Stimulated activated CD4-positive, alpha-beta T cell treated with anti-CD3 and anti-CD28 coated beads, Interleukin-2, amount 100 ng/mL, for 48 hours (primary cell): ENCODE measurements at places on chromosomes 12 and 14.

- no peak for DNase-seq
These were observed 169.2 kb upstream of the MYL2 start for GRCh38 chr12:111089616-111090015.

DNA sequence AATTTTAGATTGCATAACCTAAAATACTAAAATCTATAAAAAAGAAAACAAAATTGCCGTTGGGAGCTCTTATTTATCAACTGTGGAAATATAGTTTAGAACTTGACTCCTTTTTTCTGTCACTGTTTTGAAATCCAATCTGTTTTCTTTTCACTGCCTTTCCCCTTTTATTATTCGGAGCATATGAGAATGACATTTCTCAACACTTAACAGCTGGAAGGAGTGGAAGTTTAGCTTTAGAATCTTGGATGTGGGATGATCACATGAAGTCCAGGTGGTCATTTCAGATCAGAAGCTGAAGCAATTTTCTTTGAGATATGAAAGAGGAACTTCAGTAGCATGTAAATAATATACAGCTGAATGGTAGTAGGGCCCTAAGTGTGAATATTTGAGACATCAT lies 16.7 kb downstream of the TRHDE start:
- DNase-seq, result no peak

DNA sequence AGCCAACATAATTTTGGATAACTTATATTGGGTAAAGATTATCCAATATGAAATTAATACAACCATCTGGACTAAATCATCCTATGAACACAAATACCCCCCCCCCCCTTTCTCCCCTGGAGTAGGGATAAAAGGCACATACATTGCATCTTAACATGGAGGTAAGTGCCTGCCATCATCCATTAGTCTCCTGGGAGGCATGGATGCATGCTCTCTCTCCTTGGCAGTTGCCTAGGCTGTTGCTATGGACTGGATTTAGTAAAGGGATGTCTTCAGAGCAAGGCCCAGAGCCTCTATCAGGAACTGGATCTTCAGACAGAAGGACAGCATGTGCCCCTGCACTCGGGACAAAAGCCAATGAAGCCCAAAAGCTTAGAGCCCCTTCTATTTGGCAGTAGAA lies 40.6 kb downstream of the SMOC1 start:
- DNase-seq, result no peak

GRCh38 chr14:69133206-69134125 lies 19.5 kb downstream of the DCAF5 start:
- DNase-seq, result no peak

GRCh38 chr14:85744573-85744972 lies 214.6 kb downstream of the FLRT2 start:
- DNase-seq, result no peak

DNA sequence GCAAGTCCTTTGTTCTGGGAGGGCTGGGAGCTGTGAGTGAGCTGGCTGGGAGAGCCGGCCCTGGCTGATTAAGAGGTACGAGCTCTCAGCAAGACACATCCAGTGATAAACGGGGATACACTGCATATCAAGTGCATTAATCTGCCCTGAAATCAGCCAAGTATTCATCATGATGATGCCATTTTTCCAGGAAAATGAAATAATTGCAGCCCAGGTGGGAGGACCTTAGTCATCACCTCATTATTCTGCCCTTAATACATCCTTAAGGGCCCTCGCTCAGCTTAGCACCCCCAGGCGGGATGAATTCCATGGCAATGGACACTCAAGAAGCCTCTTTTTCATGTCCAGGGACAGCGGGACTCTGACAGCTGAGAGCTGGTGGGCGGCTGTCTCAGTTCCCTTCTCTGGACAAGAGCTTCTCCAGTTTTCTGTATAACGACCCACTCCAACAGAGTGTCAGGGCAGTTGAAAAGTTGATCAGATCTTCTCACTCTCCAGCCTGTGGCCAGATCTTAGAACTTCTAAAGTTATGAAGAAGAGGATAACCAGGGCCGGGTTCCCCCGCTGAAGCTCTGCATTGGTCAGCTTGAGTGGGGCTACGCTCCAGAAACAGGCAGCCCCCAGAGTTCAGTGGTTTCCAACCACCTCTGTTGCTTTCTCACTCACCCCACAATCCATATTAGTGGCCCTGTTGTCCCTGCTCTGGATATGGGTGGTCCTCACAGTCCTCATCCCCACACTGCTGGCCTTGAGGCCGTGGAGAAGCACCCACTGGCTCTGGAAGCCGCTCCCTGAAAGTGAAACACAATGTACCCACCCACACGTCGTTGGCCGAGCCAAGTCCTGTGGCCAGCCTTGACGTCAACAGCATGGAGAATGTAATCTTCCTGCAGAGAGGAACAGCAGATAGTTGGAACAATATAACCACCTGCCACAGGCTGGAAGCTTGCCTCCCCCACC lies 306.2 kb upstream of the DIO3 start:
- DNase-seq, result no peak

- DNase-seq, result no peak
These were observed 56.2 kb downstream of the NTF3 start for GRCh38 chr12:5487948-5488625.

DNA sequence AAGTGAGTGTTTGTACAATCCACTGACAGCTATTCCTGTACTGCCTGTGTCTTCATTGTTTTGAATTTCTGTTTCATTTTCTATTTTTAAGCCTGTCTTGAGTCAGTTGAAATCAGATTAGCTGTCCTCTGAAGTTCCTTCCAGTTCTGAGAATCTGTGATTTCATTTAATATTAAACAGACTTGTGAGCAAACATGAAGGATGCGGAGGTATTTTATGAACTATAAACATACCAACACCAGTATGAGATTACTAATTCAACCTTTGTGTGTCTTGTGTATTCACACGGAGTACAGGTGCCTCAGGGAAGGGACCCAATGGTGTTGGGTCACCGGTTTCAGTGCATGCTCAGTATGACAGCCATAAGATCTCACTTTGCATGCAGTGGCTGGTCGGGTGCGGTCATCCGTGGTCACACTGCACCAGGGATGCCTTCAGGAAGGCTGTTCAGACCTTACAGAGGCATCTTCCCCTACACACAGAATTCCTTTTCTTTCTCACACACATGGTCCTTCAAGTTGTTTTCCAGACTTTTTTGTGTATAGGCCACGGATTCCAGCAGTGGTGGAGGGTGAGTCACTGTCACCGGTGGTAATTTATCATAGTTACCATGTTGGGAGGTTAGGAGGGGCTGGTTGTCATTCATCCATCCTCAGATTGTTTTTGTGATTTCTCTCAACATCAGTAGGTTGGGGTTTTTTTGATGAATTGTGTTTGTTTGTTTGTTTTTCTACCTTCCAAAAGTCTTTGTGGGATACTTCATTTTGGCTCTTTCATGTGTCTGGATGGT lies 103.0 kb upstream of the SFSWAP start:
- DNase-seq, result peak; percentile 18

- DNase-seq, result no peak
These were observed 33.5 kb downstream of the RHOJ start for GRCh38 chr14:63237791-63238190.

DNA sequence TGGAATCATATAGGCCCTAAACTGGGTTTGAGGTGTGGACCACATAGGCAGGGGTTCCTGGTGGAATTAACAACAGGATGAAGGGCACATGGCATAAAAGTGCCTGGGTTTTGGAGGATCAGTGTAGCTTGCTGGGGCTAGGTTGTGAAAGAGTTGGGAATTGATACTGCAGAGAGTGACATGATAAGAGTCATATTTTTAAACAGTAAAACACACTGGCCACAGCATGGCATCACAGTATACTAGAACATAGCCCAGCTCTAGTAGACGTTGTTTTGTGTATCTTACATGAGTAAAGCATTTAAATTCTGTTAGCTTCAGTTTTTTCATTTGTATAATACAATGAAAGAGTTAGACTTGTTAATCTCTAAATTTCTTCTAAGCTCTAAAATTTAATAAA lies 102.0 kb downstream of the POLR3B start:
- DNase-seq, result no peak

DNA sequence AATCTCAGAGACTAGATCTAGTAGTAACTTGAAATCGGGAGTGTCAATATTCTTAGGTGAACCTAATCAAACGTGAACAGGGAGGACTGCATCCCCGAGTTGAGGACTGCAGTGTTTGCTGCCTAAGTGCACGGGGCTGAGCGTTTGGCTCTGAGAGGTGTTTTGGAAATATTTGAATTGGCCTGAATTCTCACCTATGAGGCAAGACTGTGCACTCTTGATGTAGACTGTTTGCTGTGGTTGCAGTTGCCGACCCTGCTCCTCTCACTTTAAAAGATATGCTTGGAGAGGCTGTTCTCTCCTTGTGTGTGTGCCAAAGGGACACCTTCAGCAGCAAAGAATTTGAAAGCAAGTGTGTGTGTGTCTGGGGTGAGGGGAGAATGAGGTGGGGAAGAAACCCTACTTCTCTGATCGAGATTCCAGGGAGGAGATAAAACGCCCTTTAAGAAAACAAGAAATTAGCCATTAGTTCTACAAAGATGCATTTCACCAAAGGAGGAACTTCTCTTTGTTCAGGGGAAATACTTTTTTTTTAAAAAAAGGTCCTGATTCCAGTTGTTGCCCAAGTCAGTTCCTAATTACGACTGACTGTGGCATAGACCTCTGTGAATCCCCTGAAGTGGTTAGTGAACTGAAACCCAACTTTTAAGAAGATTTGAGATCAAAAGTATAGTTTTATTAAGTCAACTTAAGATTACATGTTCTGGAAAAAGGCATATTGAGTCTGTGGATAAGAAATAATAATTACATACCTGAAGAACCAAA lies 106.6 kb downstream of the DYRK2 start:
- no peak for DNase-seq

DNA sequence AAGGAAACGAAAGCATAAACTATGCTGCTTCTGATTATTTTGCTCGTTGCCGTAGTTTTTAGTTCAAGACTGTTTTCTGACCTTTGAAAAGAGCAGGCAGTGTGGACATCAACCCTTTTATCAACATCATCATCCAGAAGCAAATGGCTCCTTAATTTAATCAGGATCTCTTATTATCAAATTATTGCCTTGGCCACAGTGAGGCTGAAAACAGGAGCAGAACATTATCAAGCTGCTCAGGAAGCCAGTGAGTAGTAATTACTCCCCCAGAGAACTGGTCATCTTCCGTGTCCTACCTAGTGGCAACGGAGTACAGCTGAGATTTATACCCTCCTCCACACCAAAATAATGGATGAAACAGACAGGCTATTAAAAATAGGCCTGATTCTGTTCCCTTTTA lies 2.2 kb upstream of the DIABLO start:
- no peak for DNase-seq

DNA sequence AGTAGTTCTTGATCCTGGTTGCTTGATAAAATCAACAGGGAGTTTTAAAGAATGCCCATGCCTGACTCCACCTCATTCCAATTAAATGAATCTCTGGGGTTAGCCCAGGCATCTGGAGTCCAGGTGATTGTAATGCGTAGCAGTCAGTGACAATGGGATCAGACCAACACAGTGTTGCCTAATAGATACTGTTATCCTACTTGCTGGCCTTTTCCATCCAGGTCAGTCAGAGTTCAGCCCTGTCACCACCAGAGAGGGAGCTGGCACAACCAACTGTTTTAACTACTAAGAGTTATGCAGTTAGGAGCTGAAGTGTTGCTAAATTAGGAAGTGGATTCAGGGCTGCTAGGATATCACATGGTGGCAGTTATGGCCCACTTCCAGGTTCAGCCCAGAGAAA lies 107.1 kb downstream of the GPR135 start:
- DNase-seq, result no peak

DNA sequence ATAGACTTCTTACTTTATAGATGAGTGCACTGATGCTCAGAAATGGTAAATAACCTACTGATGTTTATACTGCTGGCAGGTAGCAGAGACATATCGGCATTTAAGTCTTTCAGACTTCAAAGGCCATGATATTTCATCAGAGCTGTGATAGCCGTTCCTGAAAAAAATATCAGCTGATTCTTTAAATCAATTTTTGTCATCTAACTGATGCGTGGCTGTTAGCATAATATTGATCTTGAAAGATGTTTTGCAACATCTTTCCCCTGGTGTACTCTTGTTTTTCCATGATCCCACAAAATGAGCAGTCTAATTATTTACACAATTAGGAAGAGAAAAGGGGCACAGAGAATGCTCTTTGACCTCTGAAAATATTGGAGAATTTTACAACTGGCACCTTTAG lies 1.6 kb upstream of the SLCO1B1 start:
- DNase-seq, result no peak

- DNase-seq, result no peak
These were observed 138.7 kb downstream of the PHLDA1 start for GRCh38 chr12:75892731-75893408.

DNA sequence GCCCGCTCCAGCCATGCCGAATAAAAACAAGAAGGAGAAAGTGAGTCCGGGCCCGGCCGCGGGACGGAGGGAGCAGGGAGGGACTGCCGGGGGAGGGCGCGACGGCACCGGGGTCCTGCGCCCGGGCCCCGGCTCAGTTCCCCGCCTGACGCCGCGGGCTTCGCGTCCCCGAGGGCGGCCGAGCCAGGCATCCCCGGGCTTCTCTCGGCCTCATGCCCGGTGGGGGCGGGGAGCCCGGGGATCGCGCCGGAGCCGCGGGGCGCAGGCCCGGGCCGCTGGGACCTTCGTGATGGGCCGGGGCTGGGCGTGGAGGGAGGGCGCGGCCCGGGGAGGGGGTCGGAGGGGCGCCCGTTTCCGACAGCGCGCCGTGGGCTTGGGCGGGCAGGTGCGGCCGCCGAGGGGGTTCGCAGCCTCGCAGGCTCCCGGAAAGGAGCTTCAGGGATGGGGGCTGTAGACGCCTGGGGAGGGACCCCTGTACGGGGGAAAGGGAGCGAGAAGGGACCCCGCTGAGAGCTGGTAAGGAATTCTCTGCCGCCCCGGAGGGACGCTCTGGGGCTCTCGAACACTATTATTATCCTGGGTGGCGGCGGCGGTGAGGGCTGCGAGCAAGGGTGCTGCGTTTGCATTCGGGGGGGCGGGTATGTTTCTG lies 496 bp downstream of the PPP2R5C start:
- DNase-seq, result peak; percentile 31

DNA sequence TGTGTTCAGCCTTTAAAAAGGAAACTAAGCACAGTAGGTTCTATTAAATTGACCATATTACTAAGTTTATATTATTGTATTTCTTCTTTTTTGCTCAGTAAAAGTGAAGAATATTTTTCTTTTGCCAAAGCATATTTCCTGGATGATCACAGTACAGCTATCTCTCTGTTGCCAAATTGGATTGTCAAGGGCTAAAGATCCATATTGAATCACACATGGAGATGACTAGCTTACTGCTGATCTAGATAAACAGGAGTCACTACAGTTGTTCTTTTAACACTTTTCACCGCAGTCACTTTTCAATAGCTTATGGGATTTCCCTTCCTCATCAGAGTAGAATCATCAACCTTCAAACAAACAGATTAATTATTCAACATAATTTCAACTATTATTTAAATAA lies 78.6 kb downstream of the LRRC9 start:
- no peak for DNase-seq

- DNase-seq, result no peak
These were observed 442.0 kb downstream of the BTG1 start for GRCh38 chr12:91703491-91704283.

- no peak for DNase-seq
These were observed 16.6 kb downstream of the RPH3A start for GRCh38 chr12:112808156-112808555.

GRCh38 chr12:6834254-6834653 lies 6.0 kb downstream of the P3H3 start:
- DNase-seq, result no peak
